ENCODE measurements at places on chromosomes 2 and 18.

GRCh38 chr2:10475811-10476660, 27.9 kb upstream of the ODC1 start:
- DNase-seq = no peak

GRCh38 chr2:7109533-7109885, 192.3 kb downstream of the RNF144A start:
- DNase-seq = no peak

DNA sequence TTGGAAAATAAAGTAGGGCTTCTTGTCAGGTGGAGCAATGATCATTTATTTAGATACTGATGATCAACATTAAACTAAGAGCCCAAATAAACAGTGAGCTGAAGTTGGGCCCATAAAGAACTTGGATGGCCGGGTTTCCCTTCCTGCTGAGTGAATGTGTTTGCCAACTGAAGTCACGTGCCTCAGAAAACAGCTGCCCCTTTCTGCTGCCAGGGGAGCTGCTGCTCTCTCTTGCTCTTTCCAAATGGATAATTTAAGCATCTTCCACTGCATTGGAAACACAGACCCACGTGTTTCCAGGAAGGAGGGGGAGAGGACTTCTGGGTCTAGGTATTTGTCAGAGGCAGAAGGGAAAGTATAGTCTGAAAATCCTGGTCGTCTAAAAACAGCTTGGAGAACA, 22.9 kb upstream of the NCKAP5 start:
- DNase-seq = no peak

GRCh38 chr2:72828840-72829507, 3.1 kb upstream of the EXOC6B start:
- DNase-seq = no peak

All from vagina (tissue), 2 donors.